ENCODE measurements at places on chromosomes 1 and 21. TPM values are rescaled to one million over a fixed set of nuclear protein-coding genes. Genes with fewer than 3 reads are reported as not detected.

GRCh38 chr1:237664348-237664747 lies 226.4 kb downstream of the ZP4 start:
- no peaks in the 10 kb centered on the region for H3K27me3 ChIP-seq
- no peak overlapping the region for H3K4me3 ChIP-seq
- no peaks in the 10 kb centered on the region for H3K4me1 ChIP-seq
- no peaks in the 10 kb centered on the region for H3K36me3 ChIP-seq

DNA sequence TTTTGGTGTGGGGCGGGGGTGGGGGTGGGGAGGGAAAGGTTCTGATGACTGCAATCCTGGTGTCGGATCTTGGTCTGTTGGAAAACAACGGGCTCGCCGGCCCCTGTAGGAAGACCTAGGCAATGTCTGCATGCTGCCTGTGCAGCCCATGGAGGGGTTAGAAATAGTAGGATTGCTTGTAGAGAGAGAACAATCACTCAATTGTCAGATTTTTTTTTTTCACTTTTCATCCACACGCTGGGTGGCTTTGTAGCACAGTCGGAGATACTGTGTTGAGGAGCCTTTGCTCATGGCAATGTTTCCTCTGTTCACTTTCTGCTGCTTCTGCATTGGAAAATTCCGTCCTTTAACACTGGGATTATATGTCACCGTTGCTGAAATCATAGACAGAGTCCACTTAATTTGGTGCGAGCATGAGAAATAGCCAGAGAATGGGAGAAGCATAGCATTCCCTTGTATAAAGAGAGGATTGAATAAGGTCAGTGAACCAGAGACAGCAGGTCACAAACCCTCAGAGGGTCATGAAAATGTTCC lies 107.5 kb downstream of the MRPS6 start:
- no peak for DNase-seq
- H3K4me3 ChIP-seq: no peak overlapping the region
- H3K36me3 ChIP-seq: no peaks in the 10 kb centered on the region
- H3K27me3 ChIP-seq: peaks cover 10% of the 10 kb centered on the region
- no peaks in the 10 kb centered on the region for H3K4me1 ChIP-seq

- peaks cover 4% of the 10 kb centered on the region for H3K4me1 ChIP-seq
- H3K27me3 ChIP-seq: no peaks in the 10 kb centered on the region
- DNase-seq: no peak
- H3K36me3 ChIP-seq: no peaks in the 10 kb centered on the region
- no peak overlapping the region for H3K27ac ChIP-seq
- no peak overlapping the region for H3K4me3 ChIP-seq
These were observed 97.4 kb upstream of the GCLM start for GRCh38 chr1:94006604-94007003.

The KCNE2 gene
- 0.27 TPM for total RNA-seq
